HT-29 (cell line): ENCODE measurements at places on chromosomes 11 and 22. TPM values are rescaled to one million over a fixed set of nuclear protein-coding genes. Genes with fewer than 3 reads are reported as not detected.

ZBED4 gene
- 10.6 and 15.3 TPM in 2 replicates for total RNA-seq

C11orf86 gene
- total RNA-seq: 0.29 and 0.69 TPM in 2 replicates

POTEH gene
- total RNA-seq: not detected in 2 replicates

ELFN2 gene
- 0.03 TPM in 1 of 2 replicates, not detected in the other for total RNA-seq

SPATA19 gene
- total RNA-seq: not detected in 2 replicates

MISFA gene
- total RNA-seq: 0.76 and 1.0 TPM in 2 replicates

ACTN3 gene
- total RNA-seq: not detected in 2 replicates

OR51S1 gene
- not detected in 2 replicates for total RNA-seq

BTBD18 gene
- not detected in 2 replicates for total RNA-seq

MGAT3 gene
- 1.0 and 1.6 TPM in 2 replicates for total RNA-seq

SYCE3 gene
- total RNA-seq: not detected in 2 replicates

CNIH2 gene
- 0.21 and 0.99 TPM in 2 replicates for total RNA-seq

FOLR2 gene
- total RNA-seq: not detected in 2 replicates

UBQLN3 gene
- not detected in 2 replicates for total RNA-seq

CBLIF gene
- total RNA-seq: not detected in 2 replicates

FXYD6 gene
- not detected in 2 replicates for total RNA-seq

ANKK1 gene
- not detected in 2 replicates for total RNA-seq

BAIAP2L2 gene
- 9.5 and 11.6 TPM in 2 replicates for total RNA-seq

APOA5 gene
- not detected in 2 replicates for total RNA-seq

DAGLA gene
- total RNA-seq: 9.2 and 9.7 TPM in 2 replicates

VSTM5 gene
- total RNA-seq: not detected in 2 replicates

FGF4 gene
- total RNA-seq: not detected in 2 replicates

AGBL2 gene
- total RNA-seq: 1.5 and 4.9 TPM in 2 replicates

PATE4 gene
- total RNA-seq: not detected in 2 replicates

LRP4 gene
- total RNA-seq: 0.15 TPM in 1 of 2 replicates, not detected in the other

PANX3 gene
- not detected in 2 replicates for total RNA-seq

APOBEC3H gene
- not detected in 2 replicates for total RNA-seq

ARCN1 gene
- 79.4 and 84.9 TPM in 2 replicates for total RNA-seq

RIMBP3B gene
- total RNA-seq: not detected in 2 replicates

ATL3 gene
- total RNA-seq: 25.7 and 29.2 TPM in 2 replicates
